ENCODE measurements at places on chromosomes 11 and 22. TPM values are rescaled to one million over a fixed set of nuclear protein-coding genes. Genes with fewer than 3 reads are reported as not detected.

DNA sequence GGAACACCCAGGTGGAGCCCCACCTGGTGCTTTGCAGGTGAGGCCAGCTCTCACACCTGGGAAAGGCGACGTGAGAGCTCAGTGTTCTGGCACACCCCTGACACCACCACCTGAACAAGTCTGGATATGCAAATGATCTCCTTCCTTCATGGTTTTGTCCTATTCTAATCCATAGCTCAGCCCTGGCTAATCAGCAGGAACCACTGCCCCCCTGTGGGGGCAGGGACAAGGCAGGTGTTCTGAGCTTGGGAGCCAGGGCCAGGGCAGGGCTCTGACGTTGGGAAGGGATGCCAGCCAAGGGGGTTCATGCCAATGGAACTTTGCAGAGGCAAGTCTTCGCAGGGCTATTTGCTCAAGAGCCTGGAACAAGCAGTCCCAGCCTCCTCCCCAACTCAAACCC is 144.2 kb downstream of the TRIM29 start:
- no peak for DNase-seq

CTSW gene
- not detected for total RNA-seq

RFPL1 gene
- not detected for total RNA-seq

KCNA4 gene
- not detected for total RNA-seq

TCN2 gene
- not detected for total RNA-seq

All from HepG2 (cell line).